Esophagus squamous epithelium (tissue), 5 donors: ENCODE measurements at places on chromosomes 7 and 10.

- no peak for DNase-seq
These were observed 33.1 kb downstream of the MALSU1 start for GRCh38 chr7:23332193-23332592.

GRCh38 chr7:70171369-70171920, 573.2 kb downstream of the AUTS2 start:
- DNase-seq: no peak

- no peak for DNase-seq
These were observed 932 bp downstream of the ESYT2 start for GRCh38 chr7:158828133-158829020.

DNA sequence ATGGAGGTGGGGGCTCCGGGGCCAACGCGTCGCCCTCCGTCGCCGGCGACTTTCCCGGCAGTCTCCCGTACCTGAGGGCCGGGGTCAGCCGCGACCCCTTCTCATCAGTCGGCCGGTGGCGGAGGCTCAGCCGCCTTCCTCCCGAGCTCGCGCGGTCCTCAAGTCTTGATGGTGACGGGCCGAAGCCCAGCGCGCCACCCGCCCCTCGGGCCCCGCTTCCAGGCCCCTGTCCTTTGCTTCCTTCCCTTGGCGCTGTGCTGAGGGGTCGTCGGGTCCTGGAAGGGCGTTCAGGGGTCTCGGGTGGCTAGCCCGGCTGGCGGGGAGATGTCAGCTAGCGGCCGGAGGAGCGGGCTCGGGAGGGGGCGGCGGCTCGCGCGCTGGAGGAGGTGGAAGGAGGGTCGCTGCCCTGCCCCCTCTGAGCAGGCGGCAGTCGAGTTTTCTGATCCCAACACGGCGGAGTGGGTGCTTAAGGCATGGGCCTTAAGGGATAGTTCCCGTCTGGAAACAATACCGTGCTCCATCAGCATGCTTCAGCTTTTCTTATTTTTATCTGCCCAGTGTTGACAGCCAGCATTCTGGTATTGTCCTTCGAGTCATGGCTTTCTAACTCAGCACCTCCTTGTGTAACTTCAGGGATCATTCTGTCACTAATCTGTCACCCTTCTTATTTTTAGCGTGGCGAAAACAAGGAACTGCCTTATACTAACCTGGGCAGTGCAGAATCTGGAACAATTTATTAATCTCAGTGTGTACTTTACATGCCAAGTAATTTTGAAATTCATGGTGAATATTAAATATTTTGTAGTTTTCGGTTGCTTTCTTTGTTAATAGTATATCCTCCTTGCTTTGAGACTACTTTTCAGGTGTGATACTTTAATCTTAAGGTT, 748 bp downstream of the PHTF2 start:
- DNase-seq: no peak

DNA sequence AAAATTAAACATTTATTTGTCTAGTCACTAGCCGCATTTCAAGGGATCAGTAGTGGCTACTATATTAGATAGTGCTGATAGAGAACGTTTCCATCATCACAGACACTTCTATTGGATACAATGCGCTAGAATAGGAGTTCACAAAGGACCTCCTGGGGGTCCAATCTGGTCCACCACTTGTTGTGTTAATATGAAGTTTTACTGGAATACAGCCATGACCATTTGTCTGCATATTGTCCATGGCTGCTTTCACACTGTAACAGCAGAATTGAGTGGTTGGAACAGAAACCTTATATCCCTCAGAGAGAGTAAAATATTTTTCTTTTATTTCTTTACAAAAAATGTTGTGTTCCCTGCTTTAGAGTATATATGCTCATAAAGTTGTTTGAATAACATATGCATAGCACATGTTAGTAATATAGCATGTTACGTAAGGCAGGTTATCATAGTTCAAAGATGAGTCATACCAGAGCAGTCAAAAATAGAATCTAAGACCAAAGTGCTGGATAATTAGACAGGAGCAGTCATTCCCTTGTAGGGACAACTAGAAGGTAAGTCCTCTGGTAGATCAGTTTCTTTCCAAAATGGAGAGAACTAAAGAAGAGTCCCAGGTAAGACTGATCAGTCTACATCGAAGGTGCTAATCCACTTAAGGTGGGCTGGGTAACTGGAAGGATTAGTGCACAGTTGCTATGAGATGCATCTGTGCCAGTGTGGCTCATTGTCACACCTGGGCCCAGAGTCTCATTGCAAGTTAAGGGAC, 14.9 kb downstream of the BZW2 start:
- no peak for DNase-seq

- no peak for DNase-seq
These were observed 73.5 kb downstream of the MKI67 start for GRCh38 chr10:128052696-128053095.

DNA sequence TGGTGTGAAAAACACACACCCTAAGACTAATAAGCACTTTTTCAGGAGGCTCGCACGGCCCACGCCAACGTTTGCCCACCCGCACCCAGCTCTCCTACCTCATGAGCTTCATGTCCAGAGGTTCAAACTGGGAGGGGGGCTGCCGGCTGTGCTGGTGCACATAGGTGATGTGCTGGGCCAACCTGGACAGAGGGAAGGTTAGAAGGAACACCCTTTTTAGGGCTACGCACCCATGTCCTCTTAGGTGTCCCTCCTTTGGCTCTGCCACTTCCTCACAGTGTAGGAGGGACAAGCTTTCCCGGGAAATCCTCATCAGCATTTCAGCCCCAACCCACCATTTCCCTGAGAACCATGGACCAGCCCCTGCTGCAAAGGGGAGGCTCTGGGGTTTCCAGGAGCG, 5.9 kb downstream of the MCM7 start:
- DNase-seq: no peak

- DNase-seq: no peak
These were observed 167.0 kb downstream of the CTTNBP2 start for GRCh38 chr7:117706210-117706609.
